Renal pelvis (tissue), 12 donors: ENCODE measurements at places on chromosomes 7 and 10. TPM values are rescaled to one million over a fixed set of nuclear protein-coding genes. Genes with fewer than 3 reads are reported as not detected.

The POLR2J2 gene
- 1.9 TPM for polyA plus RNA-seq

DNA sequence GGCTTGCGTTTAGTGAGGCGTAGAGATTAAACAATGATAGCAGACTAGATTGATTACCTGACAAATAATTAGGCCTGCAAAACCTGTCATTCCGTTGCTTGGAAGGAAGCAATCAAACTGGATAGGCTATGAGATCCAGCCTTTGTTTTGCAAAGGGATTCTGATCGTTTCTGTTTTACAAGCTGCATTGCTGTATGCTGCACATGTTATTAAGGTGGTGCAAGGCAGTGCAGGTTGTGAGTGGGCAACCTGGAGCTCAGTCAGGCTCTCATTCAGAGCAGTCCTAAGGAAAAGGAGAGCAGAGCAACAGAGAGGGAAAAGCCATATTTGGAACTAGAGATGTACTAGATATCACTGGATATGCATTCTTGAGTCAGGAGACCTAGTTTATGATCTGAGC, 6.9 kb upstream of the NOBOX start:
- DNase-seq: no peak

GRCh38 chr10:62858364-62858763, 42.2 kb upstream of the EGR2 start:
- no peak for DNase-seq

DNA sequence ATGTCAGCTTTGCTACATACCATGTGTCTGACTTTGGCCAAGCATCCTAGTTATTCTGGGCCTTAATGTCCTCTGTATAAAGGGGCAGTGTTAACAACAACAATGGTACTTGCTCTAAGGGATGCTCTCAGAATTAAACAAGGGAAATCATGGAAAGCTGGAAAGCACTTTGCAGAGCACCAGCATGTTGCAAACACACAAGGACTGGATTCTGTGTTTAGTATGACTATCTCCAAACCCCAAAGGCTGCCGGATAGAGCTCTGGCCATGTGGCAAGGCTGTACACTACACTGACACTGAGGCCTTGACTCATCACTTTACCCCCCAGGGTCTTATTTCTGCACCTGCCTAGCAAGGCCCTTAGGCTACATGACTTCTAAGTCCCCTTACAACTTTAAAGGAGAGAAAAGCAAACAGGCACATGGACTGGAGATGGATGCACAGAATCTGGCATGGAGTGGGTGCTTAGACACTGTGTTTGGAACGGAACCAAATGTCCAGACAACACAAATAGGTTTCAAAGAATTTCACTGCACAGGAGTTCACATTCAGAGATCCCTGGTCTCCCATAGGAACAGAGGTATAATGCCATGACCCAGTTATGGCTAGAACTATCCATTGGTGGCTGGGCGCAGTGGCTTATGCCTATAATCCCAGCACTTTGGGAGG, 74.6 kb downstream of the FAM13C start:
- no peak for DNase-seq
